Small intestine (tissue), 16 donors: ENCODE measurements at places on chromosomes 2 and 18.
A peak's percentile ranks its signal among the peaks of the same experiment; 100 is the strongest.

- DNase-seq, result no peak
These were observed 180.9 kb downstream of the PDE1A start for GRCh38 chr2:182245963-182246362.

DNA sequence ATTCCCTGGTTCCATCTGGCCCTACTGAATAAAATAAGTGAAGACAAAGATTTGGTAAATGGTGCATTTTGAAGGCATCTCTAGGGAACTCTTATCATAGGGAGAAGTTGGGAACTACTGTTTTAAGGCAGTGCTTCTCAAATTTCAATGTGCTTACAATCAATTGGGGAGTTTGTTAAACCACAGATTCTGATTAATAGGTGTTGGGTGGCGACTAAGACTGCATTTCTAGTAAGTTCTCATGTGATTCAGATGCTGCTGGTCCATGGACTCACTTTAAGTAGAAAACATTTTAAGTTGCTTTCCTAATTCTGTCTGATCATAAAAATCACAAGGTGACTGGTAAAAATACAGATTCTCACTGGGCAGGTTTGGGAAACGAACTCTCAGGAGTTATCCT, 14.6 kb downstream of the FARSB start:
- DNase-seq, result no peak

- no peak for DNase-seq
These were observed 70.8 kb upstream of the STK17B start for GRCh38 chr2:196242131-196242620.

DNA sequence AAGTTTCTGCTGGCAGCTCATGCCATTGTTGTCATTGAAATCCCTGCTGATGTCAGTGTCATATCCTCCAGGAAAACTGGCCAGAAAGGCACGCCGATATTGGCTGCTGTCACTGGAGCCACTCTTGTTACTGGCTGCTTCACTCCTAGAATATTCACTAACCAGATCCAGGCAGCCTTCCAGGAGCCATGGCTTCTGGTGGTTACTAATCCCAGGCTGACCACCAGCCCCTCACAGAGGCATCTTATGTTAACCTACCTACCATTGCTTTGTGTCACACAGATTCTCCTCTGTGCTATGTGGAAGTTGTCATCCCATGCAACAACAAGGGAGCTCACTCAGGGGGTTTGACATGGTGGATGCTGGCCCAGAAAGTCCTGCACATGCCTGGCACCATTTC, 27.0 kb upstream of the MTX2 start:
- DNase-seq, result no peak

DNA sequence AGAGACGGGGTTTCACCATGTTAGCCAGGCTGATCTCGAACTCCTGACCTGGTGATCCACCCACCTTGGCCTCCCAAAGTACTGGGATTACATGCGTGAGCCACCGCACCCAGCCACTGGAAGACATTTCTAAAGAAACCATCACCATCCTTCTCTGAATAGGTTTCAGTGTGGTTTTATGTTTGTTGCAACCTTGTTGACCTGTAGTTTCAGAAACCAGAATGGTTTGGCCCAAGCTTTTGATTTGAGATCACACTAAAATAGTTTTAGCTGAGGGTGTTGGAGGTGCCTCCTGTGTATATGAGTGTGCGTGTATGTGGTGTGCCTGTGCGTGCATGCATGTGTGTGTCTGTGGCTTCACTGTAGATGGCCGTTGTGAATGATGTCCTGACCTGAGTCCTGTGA, 26.2 kb downstream of the INPP4A start:
- DNase-seq, result no peak

DNA sequence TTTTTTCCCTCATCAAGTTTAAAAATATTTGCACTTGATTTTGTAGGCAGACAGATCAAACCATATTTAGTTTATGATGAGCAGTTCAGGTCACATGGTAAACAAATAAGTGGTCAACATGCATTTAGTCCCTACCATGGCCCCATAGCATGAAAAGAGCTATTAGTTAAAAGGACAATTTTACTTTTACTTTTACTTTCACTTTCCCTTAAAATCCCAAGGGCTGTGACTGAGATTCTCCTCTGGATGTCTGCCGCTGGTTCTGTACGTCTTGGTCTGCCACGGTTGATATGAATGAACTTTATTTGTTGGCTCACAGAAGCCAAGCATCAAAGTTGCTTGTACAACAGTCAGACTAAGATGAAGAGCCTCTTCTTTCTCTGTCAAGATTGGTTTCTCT, 626.2 kb upstream of the CDH7 start:
- no peak for DNase-seq

DNA sequence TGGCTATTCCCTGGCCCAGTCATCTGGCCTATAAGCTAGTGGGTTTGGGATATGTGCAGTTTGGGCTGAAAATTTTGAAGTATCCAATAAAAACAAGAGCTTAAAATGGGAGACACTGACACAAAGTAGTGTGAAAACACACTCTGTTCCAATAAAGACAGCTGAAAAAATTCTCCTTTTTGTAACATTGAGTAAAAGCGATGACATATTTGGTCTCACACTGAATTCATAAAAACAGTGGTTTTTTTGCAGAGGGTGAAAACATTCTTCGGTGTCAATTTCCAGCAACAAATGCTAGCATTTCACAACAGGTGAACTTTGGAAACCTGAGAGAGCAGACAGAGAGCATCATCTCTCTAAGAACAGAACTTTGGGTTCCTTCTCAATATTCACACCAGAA, 142.2 kb downstream of the OSR1 start:
- no peak for DNase-seq

DNA sequence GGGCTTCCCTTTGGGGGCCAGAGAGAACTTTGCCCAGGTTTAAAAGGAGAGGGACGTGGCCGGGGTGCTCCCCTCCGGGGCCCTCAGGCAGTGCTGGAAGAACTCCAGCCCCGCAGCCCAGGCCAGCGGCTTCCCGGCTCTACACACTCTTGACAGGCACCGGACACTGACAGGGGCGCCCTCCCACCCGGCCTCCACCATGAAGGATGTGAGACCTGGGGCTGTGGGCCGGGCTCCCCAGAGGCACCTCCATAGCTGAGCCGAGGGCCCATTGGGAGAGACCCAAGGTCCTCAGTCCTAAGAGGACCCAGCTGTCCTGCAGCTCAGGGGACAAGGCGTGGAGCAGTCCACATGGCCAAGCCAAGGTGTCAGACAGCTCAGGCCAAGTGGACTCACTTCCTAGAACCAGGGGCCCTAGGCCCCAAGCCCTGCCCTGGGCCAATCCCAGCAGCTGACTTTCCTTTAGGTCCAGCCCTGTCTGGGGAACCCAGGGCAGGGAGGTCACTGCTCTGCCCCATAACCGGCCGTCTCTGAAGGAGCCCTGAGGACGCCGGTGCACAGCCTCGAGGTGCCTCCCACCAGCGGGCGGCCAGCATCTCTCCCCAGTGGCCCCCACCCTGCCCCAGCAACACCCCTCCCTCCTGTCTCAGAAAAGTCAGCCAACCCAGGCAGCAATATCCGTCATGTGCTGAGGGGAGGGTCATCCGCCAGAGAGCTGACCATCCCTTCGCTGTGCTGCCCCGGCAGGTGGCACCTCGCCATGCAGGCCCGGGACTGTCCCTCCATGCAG, 51.8 kb downstream of the BIN1 start:
- DNase-seq, result no peak

DNA sequence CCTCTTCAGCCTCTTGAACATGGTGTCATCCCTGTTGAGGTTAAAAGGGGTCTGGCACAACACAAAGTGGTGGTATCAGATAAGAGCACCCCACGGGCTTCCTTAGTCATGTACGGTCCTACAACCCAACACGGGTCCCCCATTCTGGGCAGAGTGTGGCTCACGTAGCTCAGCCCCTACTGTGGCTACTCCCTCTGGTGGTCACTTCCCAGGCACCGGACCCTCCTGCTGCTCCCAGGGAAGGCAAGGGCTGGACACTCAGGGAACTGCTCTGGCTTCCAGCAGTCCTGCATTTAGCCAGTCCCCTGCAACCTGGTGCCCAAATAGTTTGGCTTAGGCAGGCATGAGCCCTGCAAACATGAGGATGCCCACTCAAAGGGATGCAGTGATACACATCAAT, 58.6 kb downstream of the GALNT14 start:
- no peak for DNase-seq

DNA sequence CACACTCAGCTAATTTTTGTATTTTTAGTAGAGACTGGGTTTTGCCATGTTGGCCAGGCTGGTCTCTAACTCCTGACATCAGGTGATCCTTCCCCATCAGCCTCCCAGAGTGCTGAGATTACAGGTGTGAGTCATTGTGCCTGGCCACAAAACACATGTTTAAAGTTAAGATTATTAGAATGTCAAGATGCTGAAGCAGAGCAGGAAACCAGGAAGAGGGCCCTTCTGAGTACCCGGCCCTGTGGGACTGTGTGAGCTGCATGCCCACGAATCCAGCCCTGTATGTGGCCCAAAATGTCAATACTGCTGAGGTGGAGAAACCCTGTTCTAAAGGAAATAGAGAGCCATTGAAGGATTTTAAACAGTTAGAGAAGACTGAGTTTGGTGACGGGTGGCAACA, 31.0 kb upstream of the REV1 start:
- DNase-seq, result no peak

DNA sequence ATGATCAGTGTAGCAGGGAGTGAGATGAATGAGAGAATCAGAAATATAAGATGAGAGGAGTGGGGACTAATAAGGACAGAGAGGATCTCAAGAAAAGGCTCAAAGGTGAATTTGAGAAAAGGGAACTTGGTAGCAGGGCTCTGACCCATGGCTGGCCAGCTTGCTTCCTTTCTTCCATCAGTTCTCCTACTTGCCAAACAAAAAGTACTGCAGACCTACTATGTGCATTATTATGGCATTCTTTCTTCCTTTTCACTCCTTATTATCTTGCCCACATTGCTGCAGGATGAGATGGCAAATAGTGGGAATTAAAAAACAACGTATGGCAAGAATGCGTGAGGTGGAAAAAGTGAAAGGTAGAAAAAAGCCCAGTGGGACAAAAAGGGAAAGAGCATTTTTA, 33.0 kb downstream of the PRKD3 start:
- no peak for DNase-seq

DNA sequence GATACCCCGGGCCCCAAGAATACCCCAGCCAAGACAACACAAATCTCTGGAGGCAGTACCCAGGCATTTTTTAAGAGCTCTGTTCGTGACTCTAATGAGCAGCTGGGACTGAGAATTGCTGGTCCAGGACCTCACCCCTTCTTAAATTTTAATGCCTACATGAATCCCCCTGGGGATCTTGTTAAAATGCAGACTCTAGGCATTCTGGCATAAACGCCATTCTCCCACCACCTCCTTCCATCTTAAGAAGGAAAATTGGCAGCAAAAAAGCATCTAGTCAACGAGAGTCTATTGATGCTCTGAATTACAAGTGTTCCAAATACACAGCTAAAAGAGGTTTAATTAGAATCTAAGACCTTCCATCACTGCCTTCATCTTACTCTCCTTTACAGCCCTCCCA, 5.0 kb downstream of the CHST10 start:
- DNase-seq, result no peak

GRCh38 chr2:37391711-37392110, 47.3 kb downstream of the QPCT start:
- no peak for DNase-seq

DNA sequence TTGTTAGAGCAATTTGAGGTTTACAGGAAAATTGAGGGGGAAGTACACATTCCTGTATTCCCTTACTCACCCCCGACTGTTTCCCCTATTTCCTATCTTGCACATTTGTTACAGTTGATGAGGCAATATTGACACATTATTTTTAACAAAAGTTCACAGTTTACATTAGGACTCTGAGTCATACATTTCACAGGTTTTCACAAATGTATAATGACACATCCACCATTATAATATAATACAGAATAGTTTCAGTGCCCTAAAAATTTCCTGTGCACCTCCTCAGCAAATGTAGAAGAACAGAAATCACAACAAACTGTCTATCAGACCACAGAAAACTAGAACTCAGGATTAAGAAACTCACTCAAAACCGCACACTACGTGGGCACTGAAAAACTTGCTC, 160.6 kb upstream of the RMP24 start:
- DNase-seq, result no peak

GRCh38 chr2:233852056-233852455, 2.3 kb downstream of the HJURP start:
- no peak for DNase-seq

DNA sequence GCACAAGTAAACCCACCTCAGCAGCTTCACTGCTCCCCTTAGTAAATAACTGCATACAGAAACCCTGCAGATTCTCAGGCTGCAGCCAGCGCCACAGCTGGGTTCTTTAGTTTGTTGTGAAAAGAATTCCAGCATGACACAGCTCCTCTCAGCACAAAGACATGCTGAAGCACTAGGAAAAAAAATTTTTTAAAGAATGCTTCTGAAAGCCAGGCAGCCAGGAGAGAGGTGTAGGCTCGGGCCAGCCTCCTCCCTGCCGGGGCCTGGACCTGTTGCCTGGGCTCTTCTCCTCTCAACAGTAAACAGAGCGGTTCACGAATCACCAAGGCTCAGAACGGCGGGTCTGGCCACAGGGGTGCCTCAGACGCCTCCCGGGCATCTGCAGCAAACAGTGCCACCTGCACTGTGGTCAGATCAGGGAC, 95.7 kb upstream of the POU3F3 start:
- no peak for DNase-seq

GRCh38 chr2:40435426-40436092, 16.3 kb downstream of the SLC8A1 start:
- no peak for DNase-seq

GRCh38 chr18:14747513-14748474, at the start of gene ANKRD30B:
TSS of gene ANKRD30B (plus strand) at chr18:14748172. CDS start at chr18:14748420, 248 bp downstream.
- DNase-seq, result peak; percentile 8

DNA sequence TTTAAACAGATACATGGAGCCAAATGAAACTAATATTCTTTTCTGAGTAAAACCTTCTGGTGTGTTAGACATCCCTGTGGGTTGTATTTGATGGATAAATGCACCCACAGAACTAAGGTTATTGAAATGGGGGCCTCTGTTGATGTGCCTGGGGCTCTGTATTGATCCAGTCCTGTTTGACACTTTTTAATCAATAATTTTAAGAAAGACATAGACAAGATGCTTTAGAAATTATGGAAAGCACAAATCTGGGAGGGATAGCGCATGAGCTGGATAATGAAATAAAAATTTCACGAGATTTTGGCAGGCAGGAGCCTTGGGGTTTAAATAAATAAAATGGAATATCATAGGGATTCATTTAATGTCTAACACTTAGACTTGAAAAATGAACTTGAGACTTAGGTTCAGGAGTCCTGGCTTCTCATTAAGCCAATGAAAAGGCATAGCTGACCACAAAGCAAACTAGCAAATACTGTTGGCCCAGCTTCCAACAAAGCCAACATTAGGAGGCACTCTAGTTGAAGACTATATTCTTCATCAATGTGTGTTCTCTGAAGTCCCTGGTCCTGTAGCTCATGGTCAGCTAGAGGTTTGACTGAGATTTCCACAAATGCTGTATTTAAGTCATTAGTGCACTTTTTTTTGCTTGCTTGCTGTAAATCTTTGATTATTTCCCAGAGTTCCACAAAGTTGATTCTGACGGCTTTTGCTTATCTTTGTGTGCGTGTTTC, 64.2 kb upstream of the SH3RF3 start:
- peak; percentile 81 for DNase-seq
